ENCODE measurements at places on chromosomes 4 and X. TPM values are rescaled to one million over a fixed set of nuclear protein-coding genes. Genes with fewer than 3 reads are reported as not detected.

Gene MAGEC2
- not detected for total RNA-seq

- no peak for DNase-seq
Measured at GRCh38 chrX:27680726-27681125, 90.6 kb downstream of the DCAF8L2 start.

DNA sequence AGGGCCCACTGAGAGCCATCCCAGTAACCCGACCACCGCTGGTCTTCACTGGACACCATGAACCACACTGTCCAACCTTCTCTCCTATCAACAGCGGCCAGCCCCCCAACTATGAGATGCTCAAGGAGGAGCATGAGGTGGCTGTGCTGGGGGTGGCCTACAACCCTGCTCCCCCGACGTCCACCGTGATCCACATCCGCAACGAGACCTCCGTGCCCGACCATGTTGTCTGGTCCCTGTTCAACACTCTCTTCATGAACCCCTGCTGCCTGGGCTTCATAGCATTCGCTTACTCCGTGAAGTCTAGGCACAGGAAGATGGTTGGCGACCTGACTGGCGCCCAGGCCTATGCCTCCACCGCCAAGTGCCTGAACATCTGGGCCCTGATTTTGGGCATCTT, 423.8 kb upstream of the EPHA5 start:
- no peak for DNase-seq

Gene SATL1
- not detected for total RNA-seq

DNA sequence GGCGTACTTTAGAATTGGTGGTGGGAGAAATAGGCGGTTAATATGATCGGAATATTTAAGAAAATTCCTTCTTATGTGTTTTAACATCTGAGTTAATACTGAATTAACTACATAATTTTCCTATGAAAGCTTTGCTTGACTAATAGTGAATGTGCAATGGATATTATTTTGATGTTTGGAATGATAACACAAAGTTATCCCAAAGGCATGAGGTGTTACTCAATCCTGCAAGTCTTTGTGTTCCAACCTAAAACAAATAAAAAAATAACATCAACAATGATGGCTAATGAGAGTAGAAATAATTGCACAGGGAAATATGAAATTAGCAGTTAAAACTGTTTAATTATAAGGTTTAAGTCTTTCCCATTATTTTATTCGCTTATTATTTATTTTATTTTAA, 183.6 kb upstream of the ARSJ start:
- no peak for DNase-seq

Gene SOD3
- total RNA-seq: not detected

DNA sequence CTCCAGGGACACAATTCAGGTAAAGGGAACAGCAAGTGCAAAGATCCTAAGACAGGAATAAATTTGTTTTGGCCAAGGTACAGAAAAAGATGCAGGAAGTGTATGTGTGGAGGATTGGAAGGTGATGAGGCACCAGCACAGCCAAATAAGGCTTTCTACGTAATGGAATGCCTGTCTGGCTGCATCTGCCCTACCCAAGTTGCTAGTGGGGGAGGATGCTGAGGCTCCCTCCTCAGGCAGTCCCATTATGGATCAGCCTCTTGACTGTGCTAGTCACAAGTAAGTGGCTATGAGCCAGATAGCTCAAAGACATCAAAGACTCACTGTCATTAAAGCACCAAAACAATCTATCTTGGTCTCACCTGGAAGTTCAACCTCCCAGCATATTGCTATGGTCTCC, 300.9 kb upstream of the FAT4 start:
- no peak for DNase-seq

Gene EIF1AX
- total RNA-seq: 107 TPM

Gene ARMCX4
- 22.1 TPM for total RNA-seq

Gene SLITRK4
- 0.64 TPM for total RNA-seq

GRCh38 chr4:44086753-44087152, 361.9 kb downstream of the KCTD8 start:
- DNase-seq: no peak

Gene DMRTC1
- total RNA-seq: 1.4 TPM

DNA sequence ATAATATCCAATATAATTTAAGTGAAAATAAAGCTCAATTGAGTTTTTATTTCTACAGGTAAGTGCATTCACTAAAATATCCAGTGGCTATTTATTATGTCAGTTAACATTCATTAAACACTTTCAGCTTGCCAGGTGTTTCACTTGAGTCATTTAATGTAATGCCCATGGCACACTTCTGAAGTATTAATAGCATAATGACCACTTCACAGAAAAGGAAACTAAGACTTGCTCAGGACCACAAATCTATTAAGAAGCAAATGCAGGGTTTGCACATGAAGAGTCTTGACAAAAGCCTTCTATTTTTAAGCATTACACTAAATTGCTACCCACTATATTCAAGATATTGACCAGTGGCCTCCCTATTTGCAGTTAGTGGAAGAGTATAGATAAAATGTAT, 612.7 kb downstream of the KCTD8 start:
- no peak for DNase-seq

- DNase-seq: no peak
Measured at GRCh38 chrX:63740382-63740781, 44.6 kb downstream of the ARHGEF9 start.

- no peak for DNase-seq
Measured at GRCh38 chr4:132001542-132001941, 1147.6 kb upstream of the PCDH10 start.

DNA sequence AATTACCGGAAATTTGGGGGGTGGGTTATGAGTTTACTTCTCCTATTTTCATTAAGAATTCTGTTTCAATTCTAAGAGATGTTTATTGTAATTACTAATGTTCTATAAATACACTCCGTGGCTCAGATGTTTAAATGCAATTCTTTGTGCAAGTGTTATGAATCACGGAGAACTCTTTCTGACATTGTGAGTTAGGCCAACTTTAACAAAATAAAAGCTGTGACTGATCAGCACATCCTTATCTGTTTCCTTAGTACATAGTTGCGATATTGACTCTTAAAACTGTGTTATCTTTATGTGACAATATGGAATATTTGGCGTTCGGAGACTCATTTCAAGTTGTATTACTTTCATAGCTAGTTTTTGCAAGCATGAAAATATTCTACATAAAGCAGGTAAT, 902 bp downstream of the KLHL4 start:
- DNase-seq: no peak

DNA sequence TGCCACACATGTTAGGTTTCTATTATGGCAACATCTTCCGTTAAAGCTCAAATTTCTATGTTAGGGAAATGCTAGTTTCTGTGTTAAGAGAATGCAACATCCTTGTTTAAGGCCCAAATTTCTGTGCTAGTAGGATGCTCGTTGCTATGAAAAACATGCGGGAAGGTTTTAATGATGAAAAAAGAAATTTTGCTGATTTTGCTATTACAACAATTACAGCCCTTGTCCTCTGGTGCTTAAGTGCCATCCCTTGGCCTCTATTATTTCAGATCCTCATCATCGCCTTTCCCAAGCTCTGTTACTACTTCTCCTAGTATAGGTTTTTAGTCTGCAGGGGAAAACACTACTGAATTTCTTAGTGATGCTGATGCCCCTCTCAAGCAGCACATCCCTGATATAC, 412.6 kb upstream of the NDST3 start:
- DNase-seq: no peak

- DNase-seq: no peak
Measured at GRCh38 chr4:79147251-79147650, 178.6 kb downstream of the NAA11 start.

Data from glutamatergic neuron (in vitro differentiated cells).